ENCODE measurements at places on chromosomes 2 and 18. TPM values are rescaled to one million over a fixed set of nuclear protein-coding genes. Genes with fewer than 3 reads are reported as not detected.

- no peak overlapping the region for H3K27ac ChIP-seq
- no peaks in the 10 kb centered on the region for H3K36me3 ChIP-seq
- H3K27me3 ChIP-seq: no peaks in the 10 kb centered on the region
- no peak for DNase-seq
- H3K4me3 ChIP-seq: no peak overlapping the region
These were observed 29.0 kb downstream of the LGALSL start for GRCh38 chr2:64482765-64483504.

GRCh38 chr2:165475277-165476004 is 5.9 kb downstream of the CSRNP3 start:
- H3K36me3 ChIP-seq: no peaks in the 10 kb centered on the region
- H3K4me3 ChIP-seq: no peak overlapping the region
- no peaks in the 10 kb centered on the region for H3K27me3 ChIP-seq

GRCh38 chr2:210443527-210443926 is 33.0 kb downstream of the LANCL1 start:
- no peaks in the 10 kb centered on the region for H3K4me1 ChIP-seq
- no peaks in the 10 kb centered on the region for H3K27me3 ChIP-seq
- peaks cover 30% of the 10 kb centered on the region for H3K36me3 ChIP-seq
- no peak overlapping the region for H3K4me3 ChIP-seq
- H3K27ac ChIP-seq: no peak overlapping the region

DNA sequence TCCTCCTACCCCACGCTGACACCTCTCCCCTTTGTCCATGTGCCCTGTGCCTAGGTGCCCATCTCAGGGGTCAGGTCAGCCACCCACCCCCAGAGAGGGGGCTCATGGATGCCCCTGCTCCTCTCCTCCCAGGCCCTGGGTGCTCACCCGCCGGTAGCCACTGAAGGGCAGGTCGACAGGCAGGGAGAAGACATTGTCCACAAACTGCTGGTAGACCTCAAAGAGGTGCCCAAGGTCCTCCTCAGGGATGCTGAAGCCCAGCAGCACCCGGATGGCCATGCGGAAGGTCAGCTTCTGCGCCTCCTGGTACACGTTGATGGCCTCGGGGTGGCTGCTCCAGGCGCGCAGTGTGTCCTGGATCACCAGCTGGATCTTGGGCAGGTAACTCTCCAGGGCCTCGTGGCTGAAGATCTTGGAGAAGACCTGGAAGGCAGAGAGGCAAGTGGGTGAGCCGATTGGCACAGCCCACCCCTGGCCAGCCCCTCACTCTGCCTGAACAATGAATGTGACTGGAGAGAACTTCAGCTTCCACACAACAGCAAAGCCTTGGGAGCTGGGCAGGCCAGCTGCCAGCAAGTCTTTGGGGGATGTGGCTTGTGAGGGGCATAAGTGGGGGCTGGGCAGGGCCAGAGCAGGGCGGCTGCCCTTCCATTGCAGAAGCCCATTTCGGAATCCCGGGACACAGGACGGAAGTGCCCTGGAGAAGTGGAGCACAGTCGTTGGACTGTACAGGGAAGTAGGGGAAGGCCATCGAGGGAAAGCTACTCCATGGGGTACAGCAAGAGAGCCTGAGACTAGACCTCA is 12.5 kb downstream of the CYP26B1 start:
- no peak overlapping the region for H3K4me3 ChIP-seq
- peaks cover 6% of the 10 kb centered on the region for H3K4me1 ChIP-seq
- H3K27me3 ChIP-seq: no peaks in the 10 kb centered on the region
- no peak for DNase-seq
- H3K36me3 ChIP-seq: no peaks in the 10 kb centered on the region
- H3K27ac ChIP-seq: no peak overlapping the region

DNA sequence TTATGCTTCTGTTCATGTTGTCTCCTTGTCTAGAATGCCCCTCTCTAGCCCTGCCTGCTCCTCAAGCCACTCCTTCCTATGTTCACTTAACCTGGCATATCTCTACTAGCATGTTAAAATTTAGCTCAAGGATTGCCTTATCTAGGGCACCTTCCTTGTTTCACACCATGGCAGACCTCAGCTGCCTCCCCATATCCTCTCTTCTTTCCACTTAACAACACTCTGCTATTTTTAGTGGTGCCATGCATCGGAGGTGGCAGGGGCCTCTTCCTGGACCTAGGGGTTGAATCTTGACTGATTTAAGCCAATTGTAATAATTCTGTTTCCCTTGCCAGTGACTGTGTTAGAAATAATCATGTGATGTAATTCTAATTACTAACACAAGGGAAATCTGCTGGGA is 36.9 kb upstream of the FAM98A start:
- no peaks in the 10 kb centered on the region for H3K4me1 ChIP-seq
- H3K27ac ChIP-seq: no peak overlapping the region
- DNase-seq: no peak
- H3K4me3 ChIP-seq: no peak overlapping the region
- H3K27me3 ChIP-seq: peaks cover 2% of the 10 kb centered on the region

DNA sequence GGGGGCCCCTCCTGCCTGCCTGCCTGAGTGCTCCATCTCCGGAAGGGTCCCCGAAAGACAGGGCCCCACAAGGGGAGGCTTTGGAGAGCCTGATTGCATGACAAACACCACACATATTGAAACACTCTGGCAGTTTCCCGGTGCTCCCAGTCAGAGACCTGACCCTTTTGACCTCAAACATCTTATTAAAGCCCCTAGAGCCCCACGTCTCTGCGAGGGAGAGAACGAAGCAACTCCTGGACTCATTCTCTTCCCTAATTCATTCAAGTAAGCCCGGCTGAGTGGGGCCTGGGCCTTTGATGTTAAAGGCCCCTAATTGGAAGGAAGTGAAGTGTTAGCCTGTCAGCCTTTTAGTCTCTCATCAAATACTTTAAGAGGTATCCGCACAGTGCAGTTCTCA is 335.6 kb downstream of the CYRIA start:
- H3K4me1 ChIP-seq: no peaks in the 10 kb centered on the region
- H3K4me3 ChIP-seq: no peak overlapping the region
- no peaks in the 10 kb centered on the region for H3K36me3 ChIP-seq
- no peaks in the 10 kb centered on the region for H3K27me3 ChIP-seq
- H3K27ac ChIP-seq: no peak overlapping the region
- no peak for DNase-seq

DNA sequence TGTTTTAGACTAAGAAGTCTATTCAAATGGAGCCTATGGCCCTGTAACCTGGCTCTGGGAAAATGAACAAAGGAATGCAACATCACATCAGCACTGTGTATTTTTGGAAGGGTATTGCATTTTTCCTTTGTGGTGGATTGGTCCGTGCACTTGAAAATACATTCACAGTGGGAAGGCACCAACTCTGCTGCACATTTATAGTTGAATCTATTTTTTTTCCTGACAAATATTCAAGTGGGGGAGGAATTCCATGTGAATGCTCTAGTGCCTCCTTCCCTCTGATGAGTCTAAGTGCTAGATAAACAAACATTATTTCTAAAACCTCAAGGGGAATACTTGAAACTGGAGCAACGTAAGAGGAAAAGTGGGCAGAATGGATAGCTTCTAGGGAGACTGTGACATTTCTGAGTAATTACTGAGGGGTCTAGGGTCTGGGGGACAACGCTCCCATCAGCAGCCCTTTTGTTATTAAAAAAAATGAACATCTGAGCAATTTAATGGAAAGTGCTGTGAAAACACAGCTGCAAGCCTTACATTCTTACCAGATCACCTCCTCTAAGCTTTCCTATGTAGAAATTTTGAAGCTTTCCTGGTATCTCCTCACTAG is 208.2 kb downstream of the SLC8A1 start:
- no peak overlapping the region for H3K27ac ChIP-seq
- H3K27me3 ChIP-seq: no peaks in the 10 kb centered on the region
- H3K4me1 ChIP-seq: no peaks in the 10 kb centered on the region
- DNase-seq: no peak

DNA sequence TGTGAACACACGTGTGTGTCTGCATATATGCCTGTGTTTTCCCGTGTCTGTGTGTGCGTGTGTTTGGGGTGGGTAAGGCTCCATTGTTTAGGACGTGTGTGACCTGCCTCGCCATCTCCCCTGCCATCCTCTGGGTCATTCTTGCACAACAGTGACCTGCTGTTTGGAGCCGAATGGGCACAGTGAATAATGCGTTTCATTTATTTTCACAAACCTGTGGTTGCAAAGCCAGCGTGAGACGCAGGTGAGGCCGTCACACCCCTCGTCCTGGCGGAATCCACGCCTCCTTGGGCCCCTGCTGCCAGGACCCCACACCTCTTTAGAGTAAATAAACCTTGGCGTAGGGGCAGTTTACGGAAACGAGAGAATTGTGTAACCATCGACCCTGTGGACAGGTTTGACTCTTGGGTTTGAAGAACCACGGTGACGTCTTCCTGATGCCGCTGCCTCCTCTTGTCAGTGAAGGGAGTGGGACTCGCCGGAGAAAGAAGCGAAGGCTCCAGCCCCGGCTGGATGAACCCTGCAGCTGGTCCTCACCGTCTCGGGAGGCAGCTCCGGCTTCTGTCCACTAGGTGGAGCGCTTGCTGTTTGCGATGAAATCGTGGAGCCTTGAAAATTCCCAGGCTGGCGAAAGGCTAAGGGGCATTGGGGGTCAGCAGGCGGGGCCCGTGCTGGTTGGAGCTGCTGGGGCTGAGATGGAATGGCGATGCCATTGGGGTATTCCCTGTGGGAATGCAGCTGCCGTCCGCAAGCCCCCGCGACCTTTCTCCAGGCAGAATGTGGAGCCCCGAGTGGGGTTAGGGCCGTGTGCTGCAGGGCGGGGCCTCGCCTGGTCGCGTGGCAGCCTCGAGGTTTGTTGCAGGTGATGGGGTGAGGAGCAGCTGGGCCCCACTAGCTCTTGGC is 81.1 kb downstream of the RTP5 start:
- no peaks in the 10 kb centered on the region for H3K4me1 ChIP-seq
- peak; percentile 22 for DNase-seq
- H3K4me3 ChIP-seq: no peak overlapping the region
- H3K27me3 ChIP-seq: no peaks in the 10 kb centered on the region

GRCh38 chr2:73324126-73324725 is 30.9 kb upstream of the EGR4 start:
- no peaks in the 10 kb centered on the region for H3K4me1 ChIP-seq
- DNase-seq: no peak
- H3K27ac ChIP-seq: no peak overlapping the region
- H3K27me3 ChIP-seq: peaks cover 7% of the 10 kb centered on the region
- H3K4me3 ChIP-seq: no peak overlapping the region

DNA sequence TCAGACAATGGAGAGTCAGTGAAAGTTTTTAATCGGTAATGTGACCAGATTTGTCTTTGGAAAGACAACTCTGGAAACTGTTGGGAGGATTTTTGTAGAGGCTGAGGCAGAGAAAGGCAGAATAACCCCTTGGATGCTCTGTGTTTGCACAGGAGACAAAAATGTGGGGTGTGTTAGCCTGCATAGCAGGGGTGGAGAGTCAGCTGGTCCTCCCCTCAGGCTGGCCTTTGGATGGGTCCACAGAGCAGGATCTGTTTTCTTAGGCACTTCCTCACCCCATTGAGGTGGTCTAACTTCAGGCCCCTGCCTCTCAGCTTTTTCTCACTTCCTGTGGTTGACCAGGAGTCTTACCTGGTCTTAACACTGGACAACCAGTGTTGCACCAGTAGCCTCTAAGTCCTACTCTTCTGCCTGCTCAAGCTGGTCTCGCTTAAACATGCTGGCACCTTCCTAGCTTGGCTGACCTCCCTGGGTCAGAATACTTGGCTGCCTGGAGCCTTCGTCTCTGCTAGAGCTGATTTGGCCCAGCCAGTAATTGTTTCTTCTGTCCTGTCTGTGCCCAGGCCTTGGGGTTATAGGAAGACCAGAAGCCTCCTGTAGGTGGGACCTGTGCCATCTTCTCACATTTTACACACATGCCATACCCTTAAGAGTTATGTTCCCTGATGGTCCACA is 259.8 kb upstream of the RASGRP3 start:
- H3K27me3 ChIP-seq: no peaks in the 10 kb centered on the region
- DNase-seq: no peak
- no peaks in the 10 kb centered on the region for H3K36me3 ChIP-seq
- H3K27ac ChIP-seq: no peak overlapping the region
- H3K4me1 ChIP-seq: no peaks in the 10 kb centered on the region
- no peak overlapping the region for H3K4me3 ChIP-seq

GRCh38 chr18:3823073-3823472 is 373.1 kb downstream of the TGIF1 start:
- no peak overlapping the region for H3K4me3 ChIP-seq
- H3K4me1 ChIP-seq: no peaks in the 10 kb centered on the region
- no peak overlapping the region for H3K27ac ChIP-seq
- DNase-seq: no peak
- H3K36me3 ChIP-seq: no peaks in the 10 kb centered on the region
- H3K27me3 ChIP-seq: no peaks in the 10 kb centered on the region

GYPC gene
- 110 TPM for total RNA-seq

SCN2A gene
- not detected for total RNA-seq

CTAGE1 gene
- not detected for total RNA-seq

IL36G gene
- total RNA-seq: not detected
